ENCODE measurements at places on chromosomes 2 and 18.
A peak's percentile ranks its signal among the peaks of the same experiment; 100 is the strongest.

GRCh38 chr2:5991305-5991968 lies 299.3 kb downstream of the SOX11 start:
- DNase-seq = no peak

GRCh38 chr2:241560883-241561474 lies 2.4 kb downstream of the BOK start:
- DNase-seq = peak; percentile 69

DNA sequence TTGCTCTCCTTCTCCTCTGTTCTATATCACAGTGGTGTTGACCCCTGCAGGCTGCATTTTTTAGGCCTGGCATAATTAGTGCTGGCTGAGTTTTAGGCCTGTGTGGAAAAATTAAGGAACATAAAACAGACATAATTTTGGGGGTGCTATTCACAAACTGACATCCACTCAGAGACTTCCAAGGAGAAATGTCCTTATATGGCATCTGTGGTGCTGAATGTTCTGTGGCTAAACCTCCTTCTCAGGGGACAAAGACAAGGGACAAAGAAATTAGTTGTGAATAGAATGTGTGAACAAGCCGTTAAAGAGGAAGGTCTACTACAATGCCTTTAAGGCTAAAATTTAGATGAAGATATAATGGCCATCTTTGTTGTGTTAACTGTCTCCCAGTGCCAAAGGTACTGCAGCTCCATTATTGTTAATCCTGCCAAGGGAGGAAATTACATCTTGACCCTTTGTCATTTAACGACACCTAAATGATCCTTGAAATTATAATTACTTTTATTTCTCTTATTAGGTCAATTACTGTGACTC lies 870.0 kb upstream of the CHAC2 start:
- DNase-seq = no peak

- DNase-seq = no peak
Observed at GRCh38 chr2:236706288-236706687, 136.7 kb downstream of the ACKR3 start.

GRCh38 chr2:150570712-150571111 lies 83.2 kb upstream of the RND3 start:
- no peak for DNase-seq

DNA sequence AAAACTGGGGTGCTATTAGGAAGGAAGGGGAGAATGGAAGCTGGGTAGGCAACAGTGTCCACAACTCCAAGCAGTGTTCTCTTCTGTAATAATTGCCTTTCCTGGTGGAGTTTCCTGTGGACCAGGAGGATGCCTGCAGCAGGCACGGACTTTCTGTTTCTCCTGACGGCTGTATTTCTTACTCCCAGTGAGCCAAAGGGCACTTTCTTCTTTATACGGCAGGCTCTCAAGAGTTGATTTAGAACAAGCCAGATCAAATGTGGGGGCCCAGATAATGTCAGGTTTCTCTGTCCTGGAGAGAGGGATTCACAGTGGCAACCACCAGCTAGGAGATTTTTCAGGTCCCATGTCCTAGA lies 13.0 kb upstream of the PROC start:
- no peak for DNase-seq

GRCh38 chr2:134668821-134669220 lies 50.0 kb downstream of the TMEM163 start:
- no peak for DNase-seq

DNA sequence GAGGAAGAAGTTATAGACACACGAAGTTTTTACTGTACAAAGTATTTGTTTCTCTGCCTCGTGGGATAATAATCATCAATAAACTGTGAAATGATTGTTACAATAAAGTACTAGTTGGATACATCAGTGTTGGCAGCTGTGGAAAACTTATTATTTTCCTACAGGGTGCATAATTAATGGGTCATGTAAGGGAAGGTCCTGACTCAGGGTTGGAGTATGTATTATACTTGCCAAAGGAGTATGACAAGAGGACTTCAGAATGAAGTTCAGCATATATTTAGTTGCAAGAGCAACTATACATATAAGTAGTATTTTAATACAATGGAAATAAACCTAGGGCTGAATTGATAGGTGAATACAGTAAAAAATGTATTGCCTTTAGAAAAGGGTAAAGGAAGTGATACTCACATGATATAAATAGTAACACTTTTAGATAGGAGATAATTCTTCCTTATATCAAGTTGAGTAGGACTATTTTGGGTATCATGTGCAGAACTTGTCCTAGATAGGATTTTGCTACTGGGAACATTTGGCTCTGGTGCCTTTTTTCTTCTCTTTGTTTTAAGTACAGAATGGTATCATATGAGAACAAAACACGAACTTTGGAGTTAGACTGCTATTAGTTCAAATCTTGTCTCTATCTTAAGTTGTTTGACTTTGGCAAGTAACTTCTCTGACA lies 79.1 kb downstream of the PLCL1 start:
- DNase-seq = no peak

- no peak for DNase-seq
Observed at GRCh38 chr2:59575191-59575590, 978.3 kb downstream of the BCL11A start.

DNA sequence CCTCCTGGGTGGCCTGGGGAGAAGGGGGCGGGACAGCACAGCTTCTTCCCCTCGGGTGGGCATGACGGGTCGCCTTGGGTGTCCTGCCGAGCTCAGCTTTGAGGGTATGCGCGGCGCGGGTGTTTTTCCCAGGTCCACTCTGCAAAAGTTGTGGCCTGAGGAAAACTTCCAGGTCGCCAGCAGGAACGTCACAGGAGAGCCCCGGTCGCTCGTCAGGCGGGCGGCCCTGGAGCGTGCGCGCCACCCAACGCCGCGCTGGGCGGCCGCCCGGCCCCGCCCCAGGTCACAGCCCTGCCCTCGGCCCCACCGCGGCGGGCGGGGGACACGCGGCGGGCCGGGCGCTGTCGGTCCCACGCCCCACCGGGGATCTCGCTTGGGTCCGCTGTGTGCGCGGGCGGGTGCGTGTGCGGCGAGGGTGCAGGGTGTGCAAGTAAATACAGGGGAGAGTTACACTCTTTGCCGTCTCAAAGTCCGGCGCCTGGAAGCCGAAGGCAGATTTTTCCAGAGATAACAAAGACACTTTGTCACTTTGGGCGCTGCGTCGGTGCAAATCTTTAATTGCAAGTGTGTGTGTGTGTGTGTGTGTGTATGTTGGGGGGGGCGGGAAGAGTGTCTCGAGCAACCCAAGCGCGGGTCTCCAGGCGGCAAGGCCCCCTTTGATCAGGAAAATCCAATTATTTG lies 616 bp upstream of the SP5 start:
- no peak for DNase-seq

DNA sequence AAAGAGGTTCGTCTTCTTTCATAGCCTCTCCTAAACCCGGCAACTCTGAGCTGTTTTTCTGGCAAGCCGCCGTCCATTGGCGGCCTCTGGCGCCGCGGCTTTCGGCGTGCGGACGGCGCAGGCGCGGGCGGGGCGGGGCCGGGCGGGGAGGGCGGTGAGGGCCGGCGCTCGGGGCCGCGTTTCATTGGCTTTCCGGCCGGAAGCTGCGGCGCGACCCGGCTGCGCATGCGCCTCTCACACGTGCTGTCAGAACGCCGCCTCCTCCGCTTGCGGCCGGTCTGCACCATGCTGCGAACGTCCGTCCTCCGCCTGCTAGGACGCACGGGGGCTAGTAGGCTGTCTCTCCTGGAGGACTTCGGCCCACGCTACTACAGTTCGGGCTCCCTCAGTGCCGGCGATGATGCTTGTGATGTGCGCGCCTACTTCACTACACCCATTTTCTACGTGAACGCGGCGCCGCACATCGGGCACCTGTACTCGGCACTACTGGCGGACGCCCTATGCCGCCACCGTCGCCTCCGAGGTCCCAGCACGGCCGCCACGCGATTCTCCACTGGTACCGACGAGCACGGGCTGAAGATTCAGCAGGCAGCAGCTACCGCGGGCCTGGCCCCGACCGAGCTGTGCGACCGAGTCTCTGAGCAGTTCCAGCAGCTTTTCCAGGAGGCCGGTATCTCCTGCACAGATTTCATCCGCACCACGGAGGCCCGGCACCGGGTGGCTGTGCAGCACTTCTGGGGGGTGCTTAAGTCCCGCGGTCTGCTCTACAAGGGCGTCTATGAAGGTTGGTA lies at the start of gene MARS2:
Gene MARS2 (plus strand): TSS at position 249 of the 791 bp plus-strand sequence. CDS start 37 bp downstream, at position 286.
- DNase-seq = peak; percentile 89

- DNase-seq = peak; percentile 59
Observed at GRCh38 chr18:10121786-10122515, 208.1 kb downstream of the VAPA start.

DNA sequence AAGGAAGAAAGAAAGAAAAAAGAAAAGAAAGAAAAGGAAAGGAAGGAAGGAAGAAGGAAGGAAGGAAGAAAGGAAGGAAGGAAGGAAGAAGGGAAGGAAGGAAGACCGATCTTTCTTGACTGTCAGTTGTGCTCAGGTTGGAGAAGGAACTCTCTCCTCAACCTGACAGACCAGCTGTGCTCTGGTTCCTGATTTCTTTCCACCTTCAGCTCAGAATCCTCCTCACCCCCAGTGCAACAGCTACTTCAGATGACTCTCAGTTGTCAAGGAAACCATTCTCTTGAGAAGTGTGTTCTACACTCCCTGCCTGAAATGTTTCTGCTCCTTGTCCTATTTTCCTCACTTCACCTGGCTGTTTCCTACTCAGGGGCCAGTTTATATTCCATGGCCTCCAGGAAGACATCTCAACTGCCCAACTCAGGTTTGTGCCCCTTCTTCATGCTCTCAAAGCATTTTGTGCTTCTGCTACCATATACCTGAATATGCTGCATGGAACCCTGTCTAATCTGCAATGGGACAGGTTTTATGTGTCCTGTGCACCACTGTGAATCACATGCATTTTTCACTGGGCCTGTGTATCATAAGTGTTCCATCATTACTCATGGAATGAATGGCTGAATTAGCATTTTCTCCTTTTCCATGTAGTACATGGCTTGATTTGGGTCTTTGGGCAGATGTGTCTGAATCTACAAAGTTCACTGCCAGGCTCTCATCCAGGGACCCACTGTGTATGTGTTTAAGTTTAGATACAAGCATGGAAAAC lies 32.8 kb upstream of the DOCK10 start:
- DNase-seq = no peak

- no peak for DNase-seq
Observed at GRCh38 chr18:12034241-12035100, 53.2 kb downstream of the IMPA2 start.

- DNase-seq = peak; percentile 66
Observed at GRCh38 chr2:106885971-106886915, at the start of gene ST6GAL2. Gene ST6GAL2, minus strand, starts transcription at chr2:106886167. Its CDS starts 42,190 bp downstream, at chr2:106843977.

DNA sequence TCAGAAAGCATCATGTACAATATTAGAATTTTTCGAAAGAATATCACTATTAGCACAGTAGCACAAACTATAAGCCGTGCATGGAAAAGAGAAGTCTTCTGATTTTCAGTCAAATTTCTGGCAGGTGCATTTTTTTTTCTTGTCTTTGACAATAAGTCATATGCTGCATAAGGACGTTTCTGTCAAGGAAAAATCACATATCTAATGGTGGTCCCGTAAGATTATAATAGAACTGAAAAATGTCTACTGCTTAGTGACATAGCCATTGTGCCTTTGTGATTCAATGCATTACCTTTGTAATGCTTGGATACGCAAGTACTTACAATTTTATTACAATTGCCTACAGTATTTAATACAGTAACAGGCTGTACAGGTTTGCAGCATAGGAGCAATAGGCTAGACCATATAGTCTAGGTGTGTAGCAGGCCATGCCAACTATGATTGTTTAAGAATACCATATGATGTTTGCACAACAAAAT lies 329.3 kb downstream of the LRRTM4 start:
- DNase-seq = no peak

- no peak for DNase-seq
Observed at GRCh38 chr2:239580199-239580527, 179.3 kb upstream of the HDAC4 start.

GRCh38 chr2:113124181-113124961 lies 3.0 kb upstream of the IL1RN start:
- DNase-seq = no peak

GRCh38 chr2:238567996-238568395 lies 141.3 kb downstream of the ASB1 start:
- DNase-seq = no peak

GRCh38 chr2:100752628-100753333 lies 67.2 kb upstream of the NPAS2 start:
- DNase-seq = no peak

DNA sequence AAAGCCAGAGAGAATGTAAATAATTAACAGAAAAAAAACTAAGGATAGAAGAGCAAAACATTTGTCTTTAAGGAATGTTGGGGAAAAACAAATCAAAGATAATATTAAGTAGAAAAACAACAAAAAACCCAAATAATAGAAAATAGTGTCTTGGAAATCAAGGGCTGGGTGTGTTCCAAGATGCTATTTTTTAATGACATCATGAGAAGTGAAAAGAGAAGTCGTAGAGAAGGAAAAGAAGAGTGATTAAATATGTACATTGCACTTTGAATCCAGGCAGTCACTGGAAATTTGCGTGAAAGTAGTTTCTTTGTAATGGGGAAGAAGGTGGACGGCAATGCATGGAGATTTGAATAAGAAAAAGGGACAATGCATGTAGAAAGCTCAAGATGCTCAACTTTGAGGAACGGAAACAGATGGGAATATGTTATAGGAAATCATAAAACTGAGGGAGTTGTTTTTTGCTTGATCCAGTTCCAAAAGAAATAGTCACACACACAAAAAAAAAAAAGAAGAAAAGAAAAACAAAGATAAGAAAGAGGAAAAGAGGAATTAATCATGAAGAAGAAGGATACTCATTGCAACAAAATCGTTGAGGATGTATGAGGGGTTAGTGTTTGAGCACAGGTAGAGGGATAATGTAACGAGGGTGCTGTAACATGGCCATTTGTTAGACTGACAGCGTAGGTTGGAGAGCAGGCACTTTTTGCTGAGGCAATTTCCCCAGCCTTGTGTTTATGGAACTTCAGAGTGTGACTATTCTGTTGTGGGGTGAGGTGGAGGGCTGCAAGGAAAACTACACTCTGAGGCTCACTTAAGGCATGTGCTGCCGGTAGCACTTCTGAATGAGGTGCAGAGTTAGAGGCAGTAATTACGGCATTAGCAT lies 184.1 kb downstream of the CALCRL start:
- no peak for DNase-seq

- DNase-seq = no peak
Observed at GRCh38 chr2:106944215-106944614, 58.2 kb upstream of the ST6GAL2 start.

DNA sequence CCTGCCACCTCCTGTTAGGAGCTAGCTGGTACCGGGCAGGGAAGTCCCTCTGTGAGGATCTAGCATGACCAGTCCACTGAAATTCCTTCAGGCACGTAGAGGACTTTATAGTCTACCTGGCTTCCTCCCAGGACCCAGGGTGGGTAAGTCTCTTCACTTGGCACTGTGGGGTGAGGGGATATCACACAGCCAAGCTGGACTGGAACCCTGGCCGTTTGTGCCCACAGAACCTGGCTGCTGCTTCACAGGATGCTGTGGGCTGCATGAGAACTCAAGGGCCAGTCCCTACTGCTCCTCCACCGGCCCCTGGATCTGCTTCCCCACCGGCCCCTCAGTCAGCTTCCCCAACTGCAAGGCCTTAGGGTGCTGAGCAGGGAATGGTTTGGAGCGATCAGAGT lies 35.8 kb downstream of the HS1BP3 start:
- DNase-seq = no peak

- no peak for DNase-seq
Observed at GRCh38 chr2:143819190-143819735, 690.0 kb downstream of the ARHGAP15 start.

- DNase-seq = no peak
Observed at GRCh38 chr2:159232456-159233170, 53.9 kb downstream of the WDSUB1 start.

All from SK-N-DZ (cell line).